Occipital lobe (tissue), 3 donors: ENCODE measurements at places on chromosomes 3 and 15. TPM values are rescaled to one million over a fixed set of nuclear protein-coding genes. Genes with fewer than 3 reads are reported as not detected.

DNA sequence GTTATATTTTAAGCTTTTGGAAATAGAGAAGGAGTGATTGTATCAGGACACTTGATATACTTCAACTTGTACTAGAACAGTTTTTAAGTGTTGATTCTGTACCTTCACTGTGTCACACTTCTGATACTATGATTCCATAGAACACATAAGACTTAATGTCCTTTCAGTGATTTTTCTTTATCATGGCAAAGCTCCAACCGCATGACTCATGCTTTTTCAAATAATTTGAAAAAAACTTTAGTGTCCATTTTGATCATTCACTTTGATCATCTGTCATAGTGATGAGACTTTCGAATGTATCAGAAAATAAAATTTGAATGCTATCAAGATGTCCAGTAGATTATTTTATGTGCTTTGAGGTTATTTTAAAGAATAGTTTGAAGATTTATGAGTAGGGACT lies 32.0 kb downstream of the AP4E1 start:
- no peak for DNase-seq

CASR gene
- total RNA-seq = not detected

- DNase-seq = no peak
Observed at GRCh38 chr15:41980654-41981323, 8.4 kb upstream of the EHD4 start.

VWA5B2 gene
- total RNA-seq = 0.31 TPM

RHCG gene
- 2.7 TPM for total RNA-seq

DNA sequence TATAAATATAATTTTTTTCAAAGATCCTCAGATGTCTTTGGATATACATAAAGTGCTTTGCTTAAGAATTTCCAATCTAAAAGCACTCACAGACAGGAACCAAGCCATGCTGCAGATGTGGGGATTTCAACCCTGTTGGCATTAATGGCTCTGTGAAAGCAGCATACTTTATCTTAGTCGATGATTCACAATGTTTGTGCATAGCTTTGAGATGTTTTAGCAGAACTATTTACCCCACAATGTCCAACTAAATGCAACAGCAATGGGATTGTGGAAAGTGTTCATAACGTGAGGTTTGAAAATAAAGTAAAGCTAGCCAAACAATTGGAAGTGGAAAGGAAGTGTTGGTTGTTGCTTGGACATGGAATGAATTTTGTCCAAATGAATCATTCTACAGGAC lies 371.4 kb downstream of the SOX2 start:
- no peak for DNase-seq

- DNase-seq = no peak
Observed at GRCh38 chr3:171258316-171258715, 201.9 kb downstream of the TNIK start.

EAF1 gene
- total RNA-seq = 30.7 TPM

SNX22 gene
- 14.5 TPM for total RNA-seq

DNA sequence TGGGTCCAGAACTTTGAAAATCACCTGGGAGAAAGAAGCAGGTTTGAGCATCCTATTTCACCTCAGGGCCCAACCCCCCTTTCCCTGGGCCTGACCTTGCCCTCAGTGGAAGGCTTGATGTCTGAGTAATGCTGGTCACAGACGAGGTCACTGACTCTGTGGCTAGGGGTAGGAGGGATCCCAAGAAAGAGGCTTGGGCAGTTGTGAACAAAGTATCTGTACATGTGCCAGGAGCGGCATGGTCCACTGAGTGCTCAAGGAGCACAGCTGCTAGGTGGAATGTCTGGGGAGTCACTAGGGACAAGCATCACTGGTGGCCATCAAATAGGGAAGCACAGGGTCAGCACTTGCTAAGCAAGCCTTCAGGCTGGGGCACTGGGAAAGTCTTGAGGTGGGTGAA lies 7.3 kb downstream of the CCDC71 start:
- DNase-seq = no peak

DNA sequence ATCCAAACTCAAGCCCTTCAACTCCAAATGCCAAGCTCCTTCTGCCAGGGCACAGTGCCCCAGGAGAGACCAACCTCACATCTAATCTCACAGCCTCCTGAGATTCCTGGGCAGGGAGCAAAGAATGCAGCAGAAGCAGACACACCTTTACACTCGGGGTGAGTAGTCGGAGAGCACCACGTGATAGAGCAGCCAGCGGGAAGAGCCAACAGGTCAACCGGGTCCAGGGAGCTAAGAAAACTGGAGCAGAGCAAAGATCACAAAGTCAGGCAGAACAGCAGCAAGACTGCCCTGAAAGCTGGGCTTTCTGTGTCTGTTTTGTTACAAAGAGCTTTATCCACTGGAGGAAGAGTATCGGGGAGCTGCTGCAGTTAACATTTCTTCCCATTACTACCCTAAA lies 4.2 kb downstream of the B3GALNT1 start:
- no peak for DNase-seq

DNA sequence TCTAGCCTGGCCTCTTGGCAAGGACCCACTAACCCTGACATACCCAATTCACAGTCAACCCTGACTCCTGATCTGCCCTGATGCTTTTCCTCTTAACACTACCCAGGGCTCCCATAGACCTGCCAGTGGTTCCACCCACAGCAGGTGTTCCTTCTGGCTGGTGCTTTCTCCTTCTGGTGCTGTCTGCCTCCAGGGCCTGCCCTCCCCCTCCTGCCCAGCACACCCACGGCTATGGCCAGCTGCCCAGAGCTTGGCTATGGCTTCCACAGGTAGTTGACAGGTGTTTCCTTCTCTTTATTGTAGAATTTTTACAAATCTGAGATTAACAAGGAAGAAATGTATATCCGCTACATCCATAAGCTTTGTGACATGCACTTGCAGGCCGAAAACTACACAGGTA lies 46.5 kb upstream of the MANF start:
- no peak for DNase-seq

DNA sequence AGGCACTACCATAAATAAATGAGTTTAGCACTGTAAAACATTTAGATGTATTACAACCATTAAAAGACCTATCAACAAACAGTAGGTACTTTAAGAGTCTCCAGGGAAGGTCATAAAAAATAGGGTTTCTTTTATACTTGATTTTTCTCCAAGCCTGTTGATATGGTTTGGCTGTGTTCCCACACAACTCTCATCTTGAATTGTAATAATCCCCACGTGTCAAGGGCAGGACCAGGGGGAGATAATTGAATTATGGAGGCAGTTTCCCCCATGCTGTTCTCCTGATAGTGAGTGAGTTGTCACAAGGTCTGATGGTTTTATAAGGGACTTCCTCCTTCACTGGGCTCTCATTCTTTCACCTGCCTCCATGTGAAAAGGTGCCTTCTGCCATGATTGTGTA lies 468.9 kb upstream of the UBE2E2 start:
- no peak for DNase-seq

DNA sequence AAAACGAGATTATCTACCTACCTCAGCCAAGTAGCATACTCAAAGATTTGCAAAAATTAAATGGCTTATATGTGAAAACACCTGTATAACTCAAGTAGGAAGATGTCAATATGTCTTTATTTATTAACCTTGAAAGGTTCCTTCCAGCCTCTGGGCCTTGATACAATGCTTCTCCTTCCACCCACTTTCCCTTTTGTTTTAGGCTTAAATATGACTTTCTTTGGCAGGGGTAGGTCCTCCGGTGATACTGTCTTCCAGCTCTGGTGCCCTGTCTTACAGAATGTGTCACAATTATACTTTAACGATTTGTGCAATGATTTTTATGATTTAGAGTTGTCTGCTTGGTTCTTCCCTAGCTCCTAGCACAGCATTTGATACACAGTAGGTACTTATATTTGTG lies 4.1 kb downstream of the LINS1 start:
- DNase-seq = no peak

- no peak for DNase-seq
Observed at GRCh38 chr3:133295944-133296917, 103.6 kb upstream of the BFSP2 start.

DNA sequence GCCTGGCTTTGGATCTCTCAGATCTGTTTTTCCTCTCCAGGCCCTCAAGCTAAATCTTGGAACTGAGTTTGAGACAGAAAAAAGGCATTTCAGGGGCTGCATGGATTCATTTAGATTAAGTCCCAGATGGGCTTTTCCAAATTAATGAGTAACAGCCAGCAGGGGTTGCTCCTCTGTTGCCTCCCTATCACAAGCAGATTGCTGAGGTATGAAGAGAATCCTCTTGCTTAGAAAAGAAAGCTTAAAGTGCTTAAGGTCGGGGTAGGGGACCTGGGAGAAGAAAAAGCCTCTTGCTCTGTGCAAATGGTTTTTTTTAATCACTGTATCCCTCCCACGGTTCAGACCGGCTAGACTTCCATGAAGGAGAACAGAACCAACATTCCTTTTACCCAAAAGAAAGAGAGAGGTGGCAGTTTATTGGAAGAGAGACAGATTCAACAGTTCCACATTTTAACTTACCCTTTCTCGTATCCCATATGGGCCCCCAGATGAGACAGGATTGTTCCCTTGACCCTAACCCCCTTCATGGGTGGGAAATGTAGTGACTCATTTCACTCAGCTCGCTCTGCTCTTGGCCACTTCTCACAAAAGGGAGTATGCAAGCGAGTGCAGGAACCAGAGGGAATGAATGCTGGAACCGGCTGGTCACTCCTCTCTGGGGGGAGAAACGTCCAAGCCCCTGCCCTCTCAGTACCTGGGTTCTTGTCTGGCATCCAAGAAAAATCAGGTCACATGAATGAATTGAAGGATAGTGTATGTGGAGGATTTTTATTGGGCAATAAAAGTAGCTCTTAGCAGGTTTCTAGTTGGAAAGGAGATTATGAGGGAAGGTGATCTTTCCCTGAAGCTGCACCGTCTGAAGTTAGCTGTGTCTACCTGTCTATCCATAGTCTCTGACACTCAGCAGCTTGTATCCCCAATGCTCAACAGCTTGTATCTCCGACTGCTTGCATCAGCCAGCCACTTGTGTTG lies 745.2 kb downstream of the SI start:
- no peak for DNase-seq

- no peak for DNase-seq
Observed at GRCh38 chr3:106466881-106467280, 598.1 kb upstream of the CBLB start.

AGBL1 gene
- total RNA-seq = 0.47 TPM

GRCh38 chr15:77854980-77855379 lies 222.3 kb upstream of the LINGO1 start:
- no peak for DNase-seq

DNA sequence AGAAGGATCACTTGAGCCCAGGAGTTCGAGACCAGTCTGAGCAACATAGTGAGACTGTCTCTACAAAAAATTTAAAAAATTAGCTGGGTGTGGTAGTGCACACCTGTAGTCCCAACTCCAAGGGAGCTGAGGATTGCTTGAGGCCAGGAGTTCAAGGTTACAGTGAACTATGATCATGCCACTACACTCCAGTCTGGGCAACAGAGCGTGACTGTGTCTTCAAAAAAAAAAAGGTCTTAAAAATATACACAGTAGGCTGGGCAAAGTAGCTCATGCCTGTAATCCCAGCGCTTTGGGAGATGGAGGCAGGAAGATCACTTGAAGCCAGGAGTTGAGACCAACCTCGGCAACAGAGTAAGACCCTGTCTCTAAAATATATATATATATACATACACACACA lies 11.2 kb upstream of the CAMK1 start:
- DNase-seq = no peak

DNA sequence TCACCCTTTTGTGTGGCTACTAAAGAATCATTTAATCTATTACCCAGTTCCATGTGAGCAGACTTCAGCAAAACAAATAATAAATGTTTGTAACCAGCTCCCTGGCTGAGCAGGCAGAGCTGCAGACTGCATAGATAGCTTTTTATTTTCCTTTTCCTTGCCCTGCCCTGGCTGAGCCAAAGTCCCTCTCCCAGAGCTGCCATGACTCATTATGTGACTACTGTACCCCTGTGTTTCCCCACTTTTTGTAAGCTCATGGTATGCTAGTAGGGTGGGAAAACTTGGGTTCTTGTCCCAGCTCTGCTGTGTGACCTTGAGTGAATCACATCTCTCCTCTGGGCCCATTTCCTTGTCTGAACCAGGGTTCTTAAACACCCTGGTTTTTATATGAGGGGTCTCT lies 127.5 kb downstream of the CLSTN2 start:
- no peak for DNase-seq

ZNF770 gene
- total RNA-seq = 110 TPM

GRCh38 chr15:96160269-96160668 lies 170.2 kb upstream of the NR2F2 start:
- no peak for DNase-seq

SEMA3F gene
- 5.8 TPM for total RNA-seq

DNA sequence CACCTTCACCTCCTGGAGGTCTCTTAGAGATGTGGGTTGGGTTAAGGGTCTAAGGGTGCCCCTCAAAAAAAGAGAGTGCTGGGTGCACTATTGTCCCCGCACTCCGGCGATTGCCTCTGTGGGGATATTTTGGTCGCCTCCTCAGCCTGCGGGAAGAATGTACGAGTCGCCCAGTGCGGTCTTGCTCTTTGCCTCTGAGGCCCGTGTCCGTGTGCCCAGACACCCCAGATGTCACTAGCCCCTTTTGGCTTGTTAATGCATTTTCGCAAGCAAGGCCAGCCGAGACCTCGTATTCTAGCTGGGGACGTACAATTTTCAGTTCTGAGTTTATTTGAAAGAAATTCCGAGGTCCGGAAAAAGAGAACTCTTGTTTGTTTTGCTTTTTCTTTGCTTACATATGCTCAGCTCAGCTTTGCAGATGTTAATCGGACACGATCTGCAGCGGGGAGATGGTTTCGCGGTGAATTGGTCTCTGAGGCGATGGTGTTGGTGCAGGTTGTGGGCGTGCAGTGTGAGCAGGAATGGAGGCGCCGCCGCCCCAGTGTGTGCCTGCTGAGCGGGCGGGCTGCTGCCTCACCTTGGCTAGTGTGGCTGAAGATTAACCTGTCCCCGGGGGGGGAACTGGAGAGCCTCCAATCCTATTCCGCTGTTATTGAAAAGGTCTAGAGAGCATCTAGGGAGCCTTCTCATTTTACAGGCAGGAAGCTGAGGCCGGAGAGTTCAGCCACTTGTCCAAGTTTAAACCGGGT lies 1.4 kb downstream of the ST6GAL1 start:
- DNase-seq = no peak

DNA sequence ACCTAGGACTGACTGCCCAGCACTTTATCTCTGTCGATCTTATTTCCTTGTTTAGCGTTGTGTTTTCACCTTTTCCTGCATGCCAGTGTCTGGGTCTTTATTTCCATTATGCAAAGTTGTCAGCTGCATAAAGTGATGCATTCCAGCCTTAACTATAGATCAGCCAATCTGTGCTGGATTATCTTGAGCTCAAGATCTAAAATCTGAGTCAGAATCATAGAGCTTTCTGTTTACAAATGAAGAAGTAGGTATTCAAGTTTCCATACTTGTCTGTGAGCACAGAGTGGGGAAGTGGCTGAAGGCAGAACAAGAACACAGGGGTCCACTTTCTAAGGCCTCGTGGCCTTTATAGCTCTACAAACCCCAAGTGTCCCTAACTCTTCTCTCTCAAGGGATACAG lies 82.4 kb upstream of the PLCL2 start:
- no peak for DNase-seq

DNA sequence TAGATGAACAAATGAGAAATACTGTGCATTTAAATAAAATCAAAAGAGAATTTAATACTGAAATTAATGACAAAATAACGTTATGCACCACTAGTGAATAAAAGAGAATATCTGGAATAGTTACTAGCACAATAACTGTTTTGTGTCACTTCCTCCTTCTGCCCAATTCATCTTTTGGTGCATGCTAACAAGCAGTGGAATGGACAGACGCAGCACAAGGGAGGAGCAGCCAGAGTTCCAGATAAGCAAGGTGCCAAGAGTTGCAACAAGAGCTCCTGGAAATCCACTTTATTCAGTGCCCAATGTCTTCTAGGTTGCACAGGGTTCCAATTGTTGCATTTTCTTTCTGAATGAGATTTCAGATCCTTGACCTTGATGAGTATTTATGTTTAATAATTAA lies 66.5 kb upstream of the PLXND1 start:
- no peak for DNase-seq
